ENCODE measurements at places on chromosomes 12 and 14.

DNA sequence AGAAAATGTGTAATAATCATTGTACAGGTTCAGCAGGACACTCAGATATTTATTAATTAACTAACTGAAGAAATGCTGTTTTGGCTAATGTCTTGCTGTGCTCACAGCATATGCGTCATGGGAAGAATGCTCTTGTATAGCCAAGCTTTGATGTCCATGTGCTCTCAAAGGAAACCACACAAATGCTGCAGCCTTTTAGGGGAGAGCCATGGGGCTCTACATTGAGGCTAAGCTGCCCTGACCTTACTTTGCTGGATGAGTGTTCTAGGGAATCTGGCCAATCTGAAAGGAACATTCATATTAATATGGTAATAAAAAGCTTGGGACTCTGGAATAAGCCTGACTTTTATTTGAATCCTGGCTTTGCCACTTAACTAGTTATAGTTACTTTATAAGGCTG lies 9.5 kb upstream of the CRADD start:
- H3K36me3 ChIP-seq = no peaks in the 10 kb centered on the region
- no peak overlapping the region for H3K27ac ChIP-seq
- DNase-seq = no peak
- no peaks in the 10 kb centered on the region for H3K27me3 ChIP-seq
- H3K4me1 ChIP-seq = no peaks in the 10 kb centered on the region

DNA sequence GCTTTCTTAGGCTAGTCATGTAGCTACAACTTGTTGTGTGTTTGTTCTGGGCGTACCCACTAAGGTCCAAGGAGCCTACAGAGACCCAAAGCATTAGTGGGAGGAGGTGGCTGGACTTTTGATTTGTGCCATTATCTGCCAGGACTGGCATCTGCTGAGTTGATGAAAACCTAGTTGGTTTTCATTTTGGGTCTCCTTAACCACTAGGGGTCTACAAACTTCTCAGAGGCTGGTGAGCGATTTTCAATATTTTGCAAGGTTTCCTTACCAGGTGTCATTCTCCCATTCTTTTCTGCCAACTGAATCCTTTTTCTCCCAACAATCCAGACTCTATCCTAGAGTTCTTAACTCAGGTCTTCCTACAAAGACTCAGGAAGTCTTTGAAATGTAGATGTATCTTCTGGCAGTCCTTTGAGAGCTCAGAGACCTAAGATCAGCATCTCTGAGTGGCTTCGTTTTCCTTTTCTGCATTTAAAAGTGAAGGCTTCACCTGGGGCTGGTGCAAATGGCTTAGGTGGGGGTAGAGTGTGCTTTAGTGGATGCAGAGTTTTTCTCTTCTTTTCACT lies 150.0 kb upstream of the RMST start:
- no peak for DNase-seq
- H3K36me3 ChIP-seq = no peaks in the 10 kb centered on the region
- H3K27ac ChIP-seq = no peak overlapping the region
- no peak overlapping the region for H3K4me3 ChIP-seq
- no peaks in the 10 kb centered on the region for H3K27me3 ChIP-seq

- no peaks in the 10 kb centered on the region for H3K36me3 ChIP-seq
- peaks cover 4% of the 10 kb centered on the region for H3K27me3 ChIP-seq
- no peak overlapping the region for H3K27ac ChIP-seq
- H3K4me3 ChIP-seq = no peak overlapping the region
Observed at GRCh38 chr12:63006536-63006935, 71.6 kb upstream of the PPM1H start.

- peaks cover 3% of the 10 kb centered on the region for H3K36me3 ChIP-seq
- no peak for DNase-seq
- H3K4me1 ChIP-seq = no peaks in the 10 kb centered on the region
- no peaks in the 10 kb centered on the region for H3K27me3 ChIP-seq
Observed at GRCh38 chr14:71751264-71751663, 181.0 kb upstream of the RGS6 start.

DNA sequence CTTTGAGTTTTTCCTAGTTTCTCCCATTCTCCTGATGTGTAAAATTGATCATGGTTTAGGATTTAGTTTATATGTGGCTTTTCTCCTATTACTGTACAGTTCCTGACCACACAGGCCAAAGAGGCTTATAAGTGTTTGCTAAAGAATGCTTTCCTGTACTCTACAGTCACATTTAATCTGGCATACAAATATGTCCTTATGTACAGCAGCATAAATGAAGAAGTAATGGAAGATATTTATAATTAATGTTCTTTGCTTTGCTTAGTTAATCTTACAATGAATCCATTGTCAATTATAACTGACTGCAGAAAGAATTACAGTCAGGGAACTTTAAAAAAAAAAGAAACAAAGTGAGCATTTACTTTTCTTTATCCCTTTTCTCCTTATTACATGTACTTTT lies 293.9 kb downstream of the KCNC2 start:
- DNase-seq = no peak
- H3K27me3 ChIP-seq = peaks cover 19% of the 10 kb centered on the region
- H3K27ac ChIP-seq = no peak overlapping the region
- no peaks in the 10 kb centered on the region for H3K36me3 ChIP-seq
- no peak overlapping the region for H3K4me3 ChIP-seq

DNA sequence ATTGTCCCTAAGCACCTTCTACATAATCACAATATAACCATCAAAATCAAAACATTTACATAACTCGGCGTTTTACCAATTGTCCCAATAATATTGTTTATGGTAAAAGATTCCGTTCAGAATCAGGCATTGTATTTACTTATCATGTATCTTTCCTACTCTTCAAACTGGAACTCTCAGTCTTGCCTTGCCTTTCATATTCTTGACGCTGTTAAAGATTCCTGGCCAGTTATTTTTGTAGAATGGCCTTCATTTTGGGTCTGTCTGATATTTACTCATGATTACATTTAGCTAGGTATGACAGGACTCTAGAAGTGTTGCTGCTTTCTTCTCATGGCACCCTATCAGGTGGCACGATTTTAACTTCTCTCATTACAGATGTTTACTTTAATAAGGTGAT lies 850 bp upstream of the HEATR5A start:
- peak overlapping the region; percentile 65 for H3K27ac ChIP-seq
- H3K36me3 ChIP-seq = no peaks in the 10 kb centered on the region
- peaks cover 15% of the 10 kb centered on the region for H3K4me1 ChIP-seq
- DNase-seq = no peak
- peak overlapping the region; percentile 89 for H3K4me3 ChIP-seq

GRCh38 chr14:61213191-61213621 lies 67.9 kb downstream of the TMEM30B start:
- DNase-seq = no peak
- H3K4me3 ChIP-seq = no peak overlapping the region
- H3K4me1 ChIP-seq = peaks cover 1% of the 10 kb centered on the region
- H3K36me3 ChIP-seq = no peaks in the 10 kb centered on the region

DNA sequence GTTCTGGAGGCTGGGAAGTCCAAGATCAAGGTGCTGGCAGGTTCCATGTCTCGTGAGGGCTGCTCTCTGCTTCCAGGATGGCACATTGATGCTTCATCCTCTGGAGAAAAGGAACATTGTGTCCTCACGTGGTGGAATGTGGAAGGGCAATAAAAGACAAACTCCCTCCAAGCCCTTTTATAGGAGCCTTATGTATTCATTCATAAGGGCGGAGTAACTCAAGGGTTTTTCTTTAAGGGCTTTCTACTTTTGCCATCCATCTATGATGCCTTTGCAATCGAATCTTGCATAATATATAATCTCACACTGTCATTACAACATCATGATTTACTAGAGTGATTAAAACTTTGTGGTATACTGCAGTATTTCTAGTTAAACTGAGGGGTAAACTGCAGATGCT lies 132.7 kb upstream of the DDHD1 start:
- no peak overlapping the region for H3K27ac ChIP-seq
- no peak overlapping the region for H3K4me3 ChIP-seq

GRCh38 chr12:107533218-107533617 lies 152.4 kb upstream of the PWP1 start:
- no peaks in the 10 kb centered on the region for H3K4me1 ChIP-seq
- no peaks in the 10 kb centered on the region for H3K36me3 ChIP-seq
- no peak overlapping the region for H3K4me3 ChIP-seq
- H3K27ac ChIP-seq = no peak overlapping the region
- no peaks in the 10 kb centered on the region for H3K27me3 ChIP-seq

DNA sequence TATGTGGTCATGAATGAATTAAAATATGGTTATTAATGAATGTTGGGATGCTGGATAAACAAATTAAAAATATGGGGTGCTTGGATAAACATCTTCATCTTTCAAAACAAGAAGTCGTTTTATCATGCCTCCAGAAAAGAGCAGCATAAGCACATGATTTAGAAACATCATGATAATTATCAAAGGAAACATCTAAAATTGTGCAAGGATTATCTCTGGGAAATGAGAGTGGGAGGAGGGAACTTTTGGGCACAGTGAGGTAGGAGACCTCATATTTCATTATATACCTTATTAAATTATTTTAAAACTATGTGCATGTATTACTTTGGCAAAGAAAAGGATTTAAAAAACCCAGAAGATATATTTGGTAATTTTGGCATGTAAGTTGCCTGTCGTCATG lies 8.9 kb downstream of the C3AR1 start:
- no peaks in the 10 kb centered on the region for H3K27me3 ChIP-seq
- no peak overlapping the region for H3K4me3 ChIP-seq
- no peak overlapping the region for H3K27ac ChIP-seq
- peaks cover 6% of the 10 kb centered on the region for H3K36me3 ChIP-seq

DNA sequence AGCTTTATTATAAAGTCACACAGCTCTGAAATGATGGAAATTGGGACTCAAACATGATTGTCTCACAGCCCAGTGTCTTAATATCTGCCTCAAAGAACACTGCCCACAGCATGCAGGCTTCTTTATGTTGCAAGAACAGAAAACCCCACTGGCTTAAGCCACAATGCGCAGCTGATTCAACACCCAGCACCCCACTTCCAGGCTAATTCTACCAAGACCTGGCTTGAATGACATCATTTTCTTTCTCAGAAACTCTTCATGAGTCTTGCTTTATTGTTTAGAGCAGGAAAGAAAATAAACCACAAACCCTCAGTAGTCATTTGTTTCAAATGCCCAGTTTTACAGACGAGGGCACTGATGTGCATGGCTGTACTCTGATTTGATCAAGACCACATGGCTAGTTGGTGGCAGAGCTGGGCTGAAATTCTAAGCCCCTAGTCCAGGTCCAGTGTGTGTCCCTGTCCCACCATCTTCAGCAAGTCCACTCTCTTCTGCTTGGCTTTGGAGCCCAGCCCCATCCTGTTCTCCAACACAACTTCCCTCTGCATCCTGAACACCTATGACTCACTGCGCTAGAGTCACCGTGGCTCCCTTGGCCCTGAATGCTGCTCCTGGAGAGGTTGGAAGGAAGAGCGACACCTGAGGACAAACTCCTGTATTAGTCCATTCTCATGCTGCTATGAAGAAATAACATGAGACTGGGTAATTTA lies 50.3 kb upstream of the SRSF5 start:
- H3K27me3 ChIP-seq = peaks cover 5% of the 10 kb centered on the region
- peaks cover 7% of the 10 kb centered on the region for H3K36me3 ChIP-seq
- DNase-seq = no peak
- H3K27ac ChIP-seq = peak overlapping the region; percentile 3
- H3K4me3 ChIP-seq = no peak overlapping the region
- peaks cover 31% of the 10 kb centered on the region for H3K4me1 ChIP-seq

DNA sequence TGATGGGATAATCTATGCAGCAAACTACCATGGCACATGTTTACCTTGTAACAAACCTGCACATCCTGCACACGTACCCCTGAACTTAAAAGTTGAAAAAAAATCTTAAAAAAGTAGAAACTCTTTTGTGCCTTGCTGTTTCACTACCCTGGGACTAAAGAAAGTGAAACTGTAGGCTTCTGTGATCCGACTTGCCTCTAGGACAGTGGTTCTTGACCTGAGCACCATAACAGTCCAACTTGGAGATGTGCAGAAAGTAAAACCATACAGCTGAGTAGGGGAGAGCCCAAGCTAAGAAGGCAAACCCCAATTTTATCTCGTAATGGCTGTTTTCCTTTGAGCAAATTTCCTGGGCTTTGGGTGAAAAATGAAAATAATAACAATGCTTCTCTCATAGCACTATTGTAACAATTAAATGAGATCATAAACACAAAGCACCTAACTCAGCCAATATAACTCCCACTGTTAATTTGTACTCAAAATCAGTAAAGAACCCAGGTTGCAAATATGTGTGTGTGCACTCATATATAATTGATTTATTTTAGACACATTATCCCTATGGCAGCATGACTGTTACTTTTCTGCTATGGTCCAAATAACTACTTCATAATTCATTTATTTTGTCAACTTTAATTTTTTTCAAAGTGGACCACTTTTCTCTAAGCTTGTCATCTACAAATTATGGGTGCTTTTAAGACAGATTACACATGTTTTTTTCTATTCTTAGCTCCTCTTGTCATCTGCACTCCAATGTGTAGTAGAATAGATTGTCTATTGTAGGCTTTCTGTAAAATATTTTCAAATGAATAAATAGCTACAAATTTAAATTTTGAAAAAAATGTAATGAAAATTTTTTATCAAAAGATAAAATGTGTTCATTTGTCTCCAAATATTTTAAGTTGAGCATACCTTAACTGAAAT lies 334.9 kb downstream of the BTG1 start:
- H3K27ac ChIP-seq = no peak overlapping the region
- H3K4me3 ChIP-seq = no peak overlapping the region
- peaks cover 11% of the 10 kb centered on the region for H3K36me3 ChIP-seq
- H3K4me1 ChIP-seq = peaks cover 2% of the 10 kb centered on the region
- H3K27me3 ChIP-seq = no peaks in the 10 kb centered on the region
- DNase-seq = no peak

DNA sequence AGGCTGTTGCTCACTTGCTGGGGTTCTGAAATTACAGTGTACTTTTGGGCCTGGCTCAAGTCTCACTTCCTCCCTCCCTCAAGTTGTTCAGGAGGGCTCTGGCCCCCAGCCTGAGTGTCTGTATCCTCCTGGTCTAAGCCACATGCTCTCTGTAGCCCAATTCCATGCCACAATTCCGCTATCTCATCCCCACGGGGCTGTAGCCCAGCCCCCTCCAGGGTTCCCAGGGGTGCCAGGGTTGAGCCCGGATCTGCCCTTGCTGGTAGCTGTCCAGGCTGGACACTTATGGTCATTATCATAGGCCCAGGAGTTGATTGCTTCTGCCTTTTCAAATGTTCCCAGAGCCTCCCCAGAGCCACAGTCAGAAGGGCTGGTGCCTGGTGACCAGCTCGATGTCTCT lies 65.3 kb downstream of the PRIMA1 start:
- H3K27ac ChIP-seq = no peak overlapping the region
- no peak overlapping the region for H3K4me3 ChIP-seq
- no peaks in the 10 kb centered on the region for H3K4me1 ChIP-seq
- H3K36me3 ChIP-seq = peaks cover 3% of the 10 kb centered on the region
